ENCODE measurements at places on chromosomes 5 and 9. TPM values are rescaled to one million over a fixed set of nuclear protein-coding genes. Genes with fewer than 3 reads are reported as not detected.

Gene DMRTA1
- polyA plus RNA-seq, result 1.3 TPM

Gene PLEKHG4B
- 17.1 TPM for polyA plus RNA-seq

Gene TRIM7
- 0.17 TPM for polyA plus RNA-seq

Gene GCNT4
- 19.2 TPM for polyA plus RNA-seq

Gene OR1Q1
- not detected for polyA plus RNA-seq

GRCh38 chr9:69919461-69920061 lies 98.9 kb downstream of the CFAP95 start:
- no peak for DNase-seq

GRCh38 chr5:158154226-158155005 lies 295.5 kb upstream of the CLINT1 start:
- DNase-seq, result no peak

Measured in left renal pelvis (tissue), 4 donors.